Activated CD4-positive, alpha-beta memory T cell treated with anti-CD3 and anti-CD28 coated beads for 36 hours (primary cell): ENCODE measurements at places on chromosomes 1 and 21. TPM values are rescaled to one million over a fixed set of nuclear protein-coding genes. Genes with fewer than 3 reads are reported as not detected.

GRCh38 chr1:175887981-175888428 is 144.6 kb upstream of the TNR start:
- peak; percentile 36 for DNase-seq
- no peak overlapping the region for H3K4me3 ChIP-seq
- no peaks in the 10 kb centered on the region for H3K36me3 ChIP-seq
- no peaks in the 10 kb centered on the region for H3K27me3 ChIP-seq
- H3K4me1 ChIP-seq = no peaks in the 10 kb centered on the region
- H3K27ac ChIP-seq = no peak overlapping the region

GRCh38 chr1:29352719-29353420 is 116.5 kb downstream of the PTPRU start:
- H3K4me3 ChIP-seq = no peak overlapping the region
- H3K36me3 ChIP-seq = no peaks in the 10 kb centered on the region
- no peak for DNase-seq
- H3K4me1 ChIP-seq = no peaks in the 10 kb centered on the region

The MYOG gene
- not detected for total RNA-seq

DNA sequence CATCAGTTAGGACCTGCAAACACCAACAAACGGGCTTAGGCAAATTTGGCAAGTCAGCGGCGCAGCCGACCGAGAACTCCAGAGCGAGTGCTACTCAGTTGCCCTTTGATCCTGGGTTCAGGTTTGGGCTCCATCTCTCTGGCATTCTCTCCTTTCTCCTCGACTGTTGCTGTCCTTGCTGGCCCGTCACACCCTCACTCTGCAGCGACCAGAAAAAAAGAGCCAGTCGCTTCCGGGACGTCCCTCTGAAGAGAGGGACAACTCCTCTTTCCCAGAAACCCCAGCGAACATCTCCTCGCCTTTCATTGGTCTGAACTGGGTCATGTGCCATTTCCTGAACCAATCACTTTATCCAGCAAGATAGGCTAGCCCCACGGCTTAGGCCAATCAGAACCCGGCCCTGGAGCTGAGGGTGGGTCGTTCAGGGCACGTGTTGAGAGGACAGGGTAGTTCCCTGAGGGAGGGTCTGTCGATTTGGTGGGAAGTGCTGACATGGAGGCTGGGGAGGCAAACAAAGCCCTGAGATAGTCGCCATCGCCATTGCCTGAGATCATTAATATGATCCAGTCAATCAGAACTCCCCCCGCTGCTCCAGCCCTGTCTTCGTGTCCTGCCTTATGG is 113.7 kb downstream of the PTPRU start:
- H3K4me3 ChIP-seq = no peak overlapping the region
- no peak overlapping the region for H3K27ac ChIP-seq
- peaks cover 16% of the 10 kb centered on the region for H3K27me3 ChIP-seq
- no peaks in the 10 kb centered on the region for H3K36me3 ChIP-seq
- DNase-seq = no peak

- peaks cover 3% of the 10 kb centered on the region for H3K27me3 ChIP-seq
- no peak overlapping the region for H3K4me3 ChIP-seq
- no peak overlapping the region for H3K27ac ChIP-seq
- H3K36me3 ChIP-seq = no peaks in the 10 kb centered on the region
Measured at GRCh38 chr1:56830052-56830451, 10.8 kb upstream of the FYB2 start.
